ENCODE measurements at places on chromosomes 6 and 20.

DNA sequence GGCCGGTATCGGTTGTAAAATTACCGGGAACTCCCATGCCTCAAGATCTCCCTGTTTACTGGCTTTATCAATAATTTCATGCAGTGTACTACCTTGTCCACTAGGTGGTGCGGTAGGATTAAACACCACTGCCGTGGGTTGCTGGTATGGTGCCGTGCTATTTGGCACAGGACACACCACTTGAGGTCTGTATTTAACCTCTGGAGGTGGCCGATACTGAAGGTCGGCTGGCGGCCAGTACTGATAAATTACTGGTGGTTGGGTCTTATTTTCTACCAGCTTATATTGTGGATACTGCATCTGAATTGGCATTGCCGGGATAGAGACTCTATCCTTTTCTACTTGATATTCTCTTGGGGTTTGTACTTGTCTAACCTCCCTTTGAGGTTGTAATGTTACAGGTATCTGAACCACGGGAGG lies 14.3 kb upstream of the PTCRA start:
- H3K4me3 ChIP-seq, result peak overlapping the region; percentile 32
- no peaks in the 10 kb centered on the region for H3K36me3 ChIP-seq
- H3K4me1 ChIP-seq, result peaks cover 61% of the 10 kb centered on the region
- H3K27ac ChIP-seq, result peak overlapping the region; percentile 95
- no peaks in the 10 kb centered on the region for H3K27me3 ChIP-seq
- DNase-seq, result no peak

DNA sequence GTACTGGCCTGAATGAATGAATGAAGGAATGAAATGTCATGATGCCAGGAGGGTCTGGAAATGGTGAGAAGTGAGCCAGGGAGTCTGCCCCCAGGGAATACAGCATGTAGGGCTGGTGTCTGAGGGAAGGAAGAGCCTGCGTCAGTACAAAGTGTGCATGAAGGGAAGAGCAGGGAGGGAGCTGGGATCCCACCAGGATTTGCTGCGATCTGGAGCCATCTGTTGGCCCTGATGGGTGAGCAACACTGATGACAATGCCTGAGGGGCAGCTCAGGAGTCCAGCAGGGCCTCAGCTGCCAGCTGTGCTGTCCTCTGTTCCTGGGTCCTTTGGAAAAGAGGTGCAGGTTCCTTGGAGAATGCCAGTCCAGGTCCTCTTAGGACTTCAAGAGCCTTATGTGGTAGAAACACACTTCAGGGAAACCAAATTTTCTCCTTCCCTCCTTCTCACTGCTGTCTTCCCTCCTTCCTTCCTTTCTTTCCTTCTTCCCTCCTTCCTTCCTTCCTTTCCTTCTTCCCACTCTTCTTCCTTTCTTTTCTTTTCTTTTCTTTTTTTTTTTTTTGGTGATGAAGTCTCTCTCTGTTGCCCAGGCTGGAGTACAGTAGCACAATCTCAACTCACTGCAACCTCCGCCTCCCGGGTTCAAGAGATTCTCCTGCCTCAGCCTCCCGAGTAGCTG lies 11.5 kb downstream of the BPI start:
- peaks cover 41% of the 10 kb centered on the region for H3K27me3 ChIP-seq
- no peak overlapping the region for H3K27ac ChIP-seq
- DNase-seq, result no peak

- H3K36me3 ChIP-seq, result peaks cover 10% of the 10 kb centered on the region
- H3K27me3 ChIP-seq, result no peaks in the 10 kb centered on the region
- no peak overlapping the region for H3K4me3 ChIP-seq
- no peak overlapping the region for H3K27ac ChIP-seq
These were observed 120.4 kb downstream of the KHDC1L start for GRCh38 chr6:73104921-73105320.

- no peak for DNase-seq
- no peaks in the 10 kb centered on the region for H3K4me1 ChIP-seq
- H3K27me3 ChIP-seq, result no peaks in the 10 kb centered on the region
- H3K36me3 ChIP-seq, result peaks cover 3% of the 10 kb centered on the region
- no peak overlapping the region for H3K4me3 ChIP-seq
These were observed 55.6 kb downstream of the KIAA0408 start for GRCh38 chr6:127403636-127404035.

GRCh38 chr6:132768051-132768517 lies 10.4 kb upstream of the VNN2 start:
- peak overlapping the region; percentile 4 for H3K4me3 ChIP-seq

GRCh38 chr6:132751306-132751705 lies 6.4 kb downstream of the VNN2 start:
- H3K27me3 ChIP-seq, result peaks cover 15% of the 10 kb centered on the region
- no peak overlapping the region for H3K27ac ChIP-seq
- DNase-seq, result no peak
- no peaks in the 10 kb centered on the region for H3K36me3 ChIP-seq
